NCI-H1930 (cell line): ENCODE measurements at places on chromosomes 2 and 18.

- DNase-seq = no peak
Measured at GRCh38 chr2:138432971-138433370, 68.6 kb upstream of the SPOPL start.

- DNase-seq = no peak
Measured at GRCh38 chr2:37873229-37873628, 51.9 kb upstream of the RMDN2 start.

GRCh38 chr2:54855434-54855833, 132.0 kb downstream of the EML6 start:
- DNase-seq = no peak

DNA sequence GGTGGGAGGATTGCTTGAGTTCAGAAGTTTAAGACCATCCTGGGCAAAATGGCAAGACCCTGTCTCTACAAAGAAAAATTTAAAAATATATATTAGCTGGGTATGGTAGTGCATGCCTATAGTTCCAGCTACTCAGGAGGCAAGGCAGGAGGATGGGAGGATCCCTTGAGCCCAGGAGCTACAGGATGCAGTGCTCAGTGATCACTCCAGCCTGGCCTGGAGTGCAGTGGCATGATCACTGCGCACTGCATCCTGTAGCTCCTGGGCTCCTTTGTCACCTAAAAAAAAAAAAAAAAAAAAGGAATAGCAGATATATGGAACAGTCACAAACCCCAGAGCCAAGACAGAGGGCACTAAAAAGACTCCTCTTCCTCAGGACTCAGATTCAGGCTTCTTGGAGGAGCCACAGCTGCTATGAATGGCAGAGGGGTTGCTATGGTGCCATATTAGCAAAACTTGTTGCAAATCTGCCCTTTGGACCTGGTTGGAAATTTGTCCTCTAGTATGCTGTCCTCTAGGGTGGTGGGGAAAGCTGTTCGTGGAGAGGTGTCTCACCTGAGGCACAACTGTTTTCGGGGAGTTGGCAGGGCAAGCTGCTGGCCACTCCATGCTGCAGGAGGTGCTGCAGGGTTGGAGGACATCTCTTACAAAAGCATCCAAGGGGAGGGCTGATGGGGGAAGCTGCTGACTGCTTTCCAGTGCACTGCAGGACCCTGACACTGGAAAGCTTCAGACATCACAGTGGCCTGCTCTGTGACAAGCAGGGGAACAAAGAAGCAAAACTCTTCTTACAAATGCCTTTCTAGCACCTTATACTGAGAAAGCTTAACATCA, 22.7 kb downstream of the CYP20A1 start:
- no peak for DNase-seq
